Large intestine (tissue), 12 donors: ENCODE measurements at places on chromosomes 12 and 14. TPM values are rescaled to one million over a fixed set of nuclear protein-coding genes. Genes with fewer than 3 reads are reported as not detected.

- H3K27me3 ChIP-seq: no peaks in the 10 kb centered on the region
- H3K27ac ChIP-seq: no peak overlapping the region
- no peak for DNase-seq
- no peak overlapping the region for H3K4me3 ChIP-seq
- no peaks in the 10 kb centered on the region for H3K4me1 ChIP-seq
Measured at GRCh38 chr12:49762468-49762847, 21.1 kb downstream of the TMBIM6 start.

GRCh38 chr14:106511800-106512198 lies 985.4 kb downstream of the TMEM121 start:
- H3K36me3 ChIP-seq: no peaks in the 10 kb centered on the region
- H3K4me1 ChIP-seq: no peaks in the 10 kb centered on the region
- no peak overlapping the region for H3K27ac ChIP-seq
- no peak overlapping the region for H3K4me3 ChIP-seq

The PAPLN gene
- 69.1 TPM for polyA plus RNA-seq

DNA sequence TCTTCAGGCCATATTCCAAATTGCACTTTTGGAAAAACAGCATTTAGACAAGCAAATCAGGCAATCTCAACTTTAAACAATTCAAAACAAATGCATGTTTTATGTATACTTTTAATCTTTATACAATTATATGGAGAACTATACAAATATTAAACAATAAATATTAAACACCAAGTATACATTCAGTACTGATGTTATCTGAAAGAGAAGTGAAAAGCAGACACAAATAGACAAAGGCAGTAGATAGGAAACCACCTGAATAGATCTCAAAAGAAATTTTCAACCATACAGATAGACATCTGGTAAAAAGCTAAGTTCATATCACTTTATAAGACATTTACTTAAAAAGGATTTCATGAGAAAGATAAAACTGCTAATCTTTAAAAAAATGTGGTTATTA lies 65.2 kb downstream of the ZC3H14 start:
- H3K27ac ChIP-seq: no peak overlapping the region
- DNase-seq: no peak
- no peaks in the 10 kb centered on the region for H3K36me3 ChIP-seq
- H3K4me1 ChIP-seq: no peaks in the 10 kb centered on the region
- H3K27me3 ChIP-seq: no peaks in the 10 kb centered on the region
- H3K4me3 ChIP-seq: no peak overlapping the region

- H3K4me3 ChIP-seq: no peak overlapping the region
- no peak overlapping the region for H3K27ac ChIP-seq
- H3K4me1 ChIP-seq: no peaks in the 10 kb centered on the region
- no peak for DNase-seq
- H3K36me3 ChIP-seq: no peaks in the 10 kb centered on the region
Measured at GRCh38 chr12:100381379-100381778, 24.5 kb downstream of the SLC17A8 start.

DNA sequence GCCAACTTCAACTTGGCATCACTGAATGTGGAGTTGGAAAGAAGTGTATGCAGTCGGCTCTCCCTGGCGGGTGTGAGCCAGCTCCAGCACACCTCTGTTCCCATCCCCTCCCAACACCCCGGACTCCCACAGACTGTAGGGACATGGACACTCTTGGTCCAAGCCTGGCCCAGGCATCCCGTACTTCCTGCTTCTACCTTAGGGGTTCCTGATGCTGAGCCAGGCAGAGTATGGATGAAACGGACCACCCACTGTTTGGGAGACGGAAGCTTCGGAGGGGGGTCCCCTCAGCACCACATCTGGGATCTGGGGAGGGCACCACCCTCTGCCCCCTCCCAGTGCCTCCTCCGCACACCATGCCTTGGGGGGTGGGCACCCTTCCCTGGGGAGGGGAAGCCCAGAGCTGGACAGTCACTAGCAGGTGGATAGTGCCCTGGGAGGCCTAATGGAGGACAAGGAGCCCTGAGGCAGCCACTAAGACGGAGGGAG lies 62.0 kb downstream of the LGMN start:
- H3K27ac ChIP-seq: no peak overlapping the region
- H3K27me3 ChIP-seq: peaks cover 10% of the 10 kb centered on the region
- H3K36me3 ChIP-seq: peaks cover 14% of the 10 kb centered on the region
- H3K4me3 ChIP-seq: no peak overlapping the region
- DNase-seq: no peak

DNA sequence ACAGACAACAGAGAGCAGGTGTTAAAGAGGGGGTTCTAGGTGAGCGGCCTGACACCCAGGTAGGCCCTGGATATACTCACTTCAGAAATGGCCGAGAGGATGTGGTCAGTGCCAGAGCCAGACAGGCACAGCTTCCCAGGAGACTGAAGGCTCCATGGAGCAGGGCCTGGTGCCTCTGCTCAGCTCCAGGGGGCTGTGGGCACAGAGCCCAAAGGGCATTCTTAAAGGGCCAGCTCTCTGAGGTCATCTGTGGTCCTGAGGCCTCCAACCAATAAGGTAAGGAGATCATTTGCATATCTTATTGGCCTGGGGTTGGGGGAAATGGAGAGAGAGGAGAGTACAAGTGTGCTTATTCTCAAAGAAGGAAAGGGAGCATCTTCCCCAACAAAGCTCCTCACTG lies 9.7 kb upstream of the PCK2 start:
- H3K36me3 ChIP-seq: no peaks in the 10 kb centered on the region
- DNase-seq: no peak
- H3K27ac ChIP-seq: no peak overlapping the region
- peaks cover 8% of the 10 kb centered on the region for H3K27me3 ChIP-seq

The IL23A gene
- 0.75 TPM for polyA plus RNA-seq

DNA sequence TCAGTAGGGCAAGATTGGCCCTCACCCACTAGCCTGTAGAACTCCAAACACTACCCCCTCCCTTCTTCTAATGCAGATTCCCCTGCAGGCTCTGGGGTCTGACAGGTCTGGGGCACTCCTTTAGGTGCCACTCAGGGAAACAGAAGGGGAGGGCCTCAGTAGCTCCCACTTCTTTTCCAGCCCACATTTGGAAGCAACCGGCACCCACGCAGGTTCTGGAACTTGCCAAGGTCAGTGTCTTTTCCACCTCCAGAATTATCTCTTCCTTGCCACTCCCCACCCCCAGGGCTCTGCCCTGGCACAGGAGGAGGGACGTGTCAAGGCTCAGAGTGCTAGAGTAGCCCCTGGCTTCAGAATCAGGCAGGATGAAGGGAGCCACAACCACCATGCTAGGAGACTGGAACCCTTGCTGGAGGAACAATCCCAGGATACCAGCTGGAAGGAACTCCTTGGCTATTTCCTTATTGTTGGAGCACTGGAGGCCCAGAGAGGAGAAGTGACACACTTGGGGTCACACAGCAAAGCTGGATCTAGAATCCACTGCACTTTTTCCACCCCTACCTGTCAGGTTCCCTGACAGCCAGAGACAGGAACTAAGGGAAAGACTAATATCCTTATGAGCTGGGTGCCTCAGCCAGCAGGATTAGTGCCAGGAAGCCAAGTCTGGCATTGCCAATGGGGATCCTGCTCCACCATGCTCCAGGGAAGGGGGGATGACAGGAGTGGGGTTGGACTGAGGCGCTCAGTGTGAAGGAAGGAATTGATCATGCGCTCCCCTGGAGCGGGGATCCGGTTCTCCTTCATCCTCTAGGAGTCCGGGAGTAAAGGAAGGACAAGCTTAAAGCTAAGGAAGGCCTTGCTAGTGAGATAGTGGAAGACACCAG lies 1.8 kb upstream of the FIGNL2 start:
- peaks cover 15% of the 10 kb centered on the region for H3K4me1 ChIP-seq
- DNase-seq: no peak
- H3K27ac ChIP-seq: no peak overlapping the region
- peaks cover 51% of the 10 kb centered on the region for H3K27me3 ChIP-seq
- H3K4me3 ChIP-seq: no peak overlapping the region

GRCh38 chr14:105144026-105144665 lies 24.4 kb downstream of the JAG2 start:
- H3K27ac ChIP-seq: no peak overlapping the region
- peaks cover 2% of the 10 kb centered on the region for H3K36me3 ChIP-seq
- H3K27me3 ChIP-seq: no peaks in the 10 kb centered on the region
- H3K4me1 ChIP-seq: no peaks in the 10 kb centered on the region

GRCh38 chr12:64733857-64734256 lies 25.3 kb downstream of the GNS start:
- no peak for DNase-seq
- no peaks in the 10 kb centered on the region for H3K4me1 ChIP-seq
- H3K36me3 ChIP-seq: peaks cover 77% of the 10 kb centered on the region
- H3K4me3 ChIP-seq: no peak overlapping the region
- no peak overlapping the region for H3K27ac ChIP-seq

GRCh38 chr12:91937009-91937408 lies 208.6 kb downstream of the BTG1 start:
- H3K4me3 ChIP-seq: no peak overlapping the region
- H3K27me3 ChIP-seq: no peaks in the 10 kb centered on the region
- no peak overlapping the region for H3K27ac ChIP-seq
- H3K4me1 ChIP-seq: no peaks in the 10 kb centered on the region
- no peaks in the 10 kb centered on the region for H3K36me3 ChIP-seq

GRCh38 chr12:92130999-92131398 lies 14.6 kb downstream of the BTG1 start:
- no peak overlapping the region for H3K4me3 ChIP-seq
- no peaks in the 10 kb centered on the region for H3K36me3 ChIP-seq
- peaks cover 4% of the 10 kb centered on the region for H3K4me1 ChIP-seq
- H3K27me3 ChIP-seq: no peaks in the 10 kb centered on the region

DNA sequence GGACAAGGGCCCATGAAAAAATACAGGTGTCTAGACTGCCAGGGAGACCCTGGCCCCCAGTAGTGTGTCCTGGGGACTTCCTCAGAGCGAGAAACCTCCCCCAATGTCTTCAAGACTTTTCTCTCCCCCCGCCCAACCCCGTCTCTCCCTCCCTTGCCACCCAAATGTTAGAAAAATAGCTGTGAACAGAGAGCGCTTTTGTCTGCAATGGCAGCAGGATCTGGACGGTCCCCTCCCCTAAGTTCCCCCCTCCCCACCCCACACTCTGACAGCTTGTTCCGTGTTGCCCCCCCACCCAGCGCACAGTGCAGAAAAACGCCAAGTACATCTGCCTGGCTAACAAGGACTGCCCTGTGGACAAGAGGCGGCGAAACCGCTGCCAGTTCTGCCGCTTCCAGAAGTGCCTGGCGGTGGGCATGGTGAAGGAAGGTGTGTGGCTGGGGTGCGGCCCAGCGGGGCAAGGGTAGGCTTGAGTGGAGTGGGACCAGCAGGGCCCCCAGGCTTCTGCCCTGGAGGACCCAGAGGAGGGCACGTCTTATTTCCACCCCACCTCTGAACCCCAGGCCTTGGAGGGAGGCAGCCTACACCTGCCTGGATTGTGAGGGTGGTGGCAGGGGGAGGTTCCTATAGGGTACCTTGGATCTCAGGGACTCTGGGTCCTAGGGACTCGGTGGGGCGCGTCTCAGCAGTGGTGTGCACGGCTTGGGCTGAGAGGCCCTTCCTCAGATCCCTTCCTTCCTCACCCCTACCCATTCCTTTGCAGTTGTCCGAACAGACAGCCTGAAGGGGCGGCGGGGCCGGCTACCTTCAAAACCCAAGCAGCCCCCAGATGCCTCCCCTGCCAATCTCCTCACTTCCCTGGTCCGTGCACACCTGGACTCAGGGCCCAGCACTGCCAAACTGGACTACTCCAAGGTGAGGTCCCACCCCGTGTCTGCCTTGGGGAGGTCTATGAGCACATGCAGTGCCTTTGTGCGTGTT lies 4.8 kb downstream of the NR4A1 start:
- peaks cover 12% of the 10 kb centered on the region for H3K4me1 ChIP-seq
- DNase-seq: no peak
- no peak overlapping the region for H3K4me3 ChIP-seq
- peaks cover 2% of the 10 kb centered on the region for H3K27me3 ChIP-seq

The IL22 gene
- not detected for polyA plus RNA-seq

The PLA2G1B gene
- 0.79 TPM for polyA plus RNA-seq

- no peak overlapping the region for H3K27ac ChIP-seq
- H3K4me1 ChIP-seq: no peaks in the 10 kb centered on the region
- no peaks in the 10 kb centered on the region for H3K36me3 ChIP-seq
- H3K4me3 ChIP-seq: no peak overlapping the region
- no peaks in the 10 kb centered on the region for H3K27me3 ChIP-seq
Measured at GRCh38 chr12:66428870-66429269, 126.6 kb downstream of the HELB start.

GRCh38 chr14:38391334-38391733 lies 135.4 kb upstream of the CLEC14A start:
- H3K4me1 ChIP-seq: no peaks in the 10 kb centered on the region
- no peak overlapping the region for H3K4me3 ChIP-seq
- H3K27me3 ChIP-seq: no peaks in the 10 kb centered on the region
- no peak for DNase-seq

DNA sequence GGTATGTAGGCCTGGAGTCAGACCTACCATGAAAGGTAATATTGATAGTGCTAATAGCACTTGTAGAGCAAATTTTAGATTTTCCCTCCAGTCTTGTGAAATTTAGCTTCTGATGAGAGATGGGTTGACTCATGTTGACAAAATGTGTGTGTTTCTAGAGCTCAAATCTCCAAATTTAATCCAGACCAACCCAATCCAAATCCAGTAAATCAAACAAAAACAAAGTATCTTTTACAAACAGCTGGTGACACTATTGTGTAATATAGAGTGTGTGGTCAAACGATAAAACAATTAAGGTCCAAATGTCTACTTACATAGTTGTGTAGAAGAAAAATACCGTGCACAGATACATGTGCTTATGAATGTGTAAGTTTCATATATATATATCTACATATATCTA lies 63.4 kb upstream of the KITLG start:
- no peaks in the 10 kb centered on the region for H3K27me3 ChIP-seq
- H3K4me3 ChIP-seq: no peak overlapping the region
- H3K4me1 ChIP-seq: no peaks in the 10 kb centered on the region

DNA sequence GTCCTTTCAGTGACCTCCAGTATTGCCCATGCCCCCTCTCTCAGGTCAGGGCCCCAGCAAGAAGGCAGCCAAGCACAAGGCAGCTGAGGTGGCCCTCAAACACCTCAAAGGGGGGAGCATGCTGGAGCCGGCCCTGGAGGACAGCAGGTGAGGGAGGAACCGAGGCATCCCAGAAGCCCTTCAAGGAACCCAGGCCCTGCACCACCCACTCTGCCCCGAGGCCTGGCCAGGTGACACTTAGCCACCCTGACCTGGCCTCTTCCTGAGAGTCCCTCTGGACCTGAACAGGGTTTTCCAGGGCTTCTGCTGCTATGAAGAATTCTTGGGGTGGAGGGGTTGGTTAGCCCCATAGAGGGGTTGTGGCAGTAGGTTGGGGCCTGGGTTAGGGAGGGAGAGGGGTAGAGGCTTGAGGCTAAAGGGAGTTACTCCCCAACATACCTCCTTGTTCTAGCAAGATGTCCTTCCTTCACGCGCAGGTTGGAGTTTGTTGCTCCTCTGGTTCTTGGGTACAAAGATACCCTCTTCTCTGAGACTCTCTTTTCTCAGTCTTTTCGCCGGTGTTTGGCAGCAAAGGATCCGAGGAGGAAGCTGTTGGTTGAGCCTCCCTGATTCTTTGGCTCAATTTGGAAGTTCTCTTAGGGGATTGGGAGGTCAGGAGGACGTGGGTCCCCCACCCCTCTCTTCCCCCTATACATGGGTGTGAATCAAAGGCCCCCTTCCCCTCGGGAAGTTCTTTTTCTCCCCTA lies 2.1 kb downstream of the TARBP2 start:
- peaks cover 27% of the 10 kb centered on the region for H3K4me1 ChIP-seq
- H3K4me3 ChIP-seq: no peak overlapping the region
- peaks cover 42% of the 10 kb centered on the region for H3K36me3 ChIP-seq

- no peak for DNase-seq
- H3K27ac ChIP-seq: no peak overlapping the region
- peaks cover 27% of the 10 kb centered on the region for H3K36me3 ChIP-seq
Measured at GRCh38 chr12:93582351-93582750, 9.9 kb downstream of the SOCS2 start.

The NRXN3 gene
- 12.8 TPM for polyA plus RNA-seq
